ENCODE measurements at places on chromosomes 2 and 18.

- no peak for DNase-seq
Measured at GRCh38 chr2:67338601-67339233, 58.4 kb upstream of the ETAA1 start.

- DNase-seq, result no peak
Measured at GRCh38 chr2:121599963-121600651, 49.2 kb downstream of the CLASP1 start.

- peak; percentile 56 for DNase-seq
Measured at GRCh38 chr2:10447300-10447894, 730 bp downstream of the ODC1 start.

DNA sequence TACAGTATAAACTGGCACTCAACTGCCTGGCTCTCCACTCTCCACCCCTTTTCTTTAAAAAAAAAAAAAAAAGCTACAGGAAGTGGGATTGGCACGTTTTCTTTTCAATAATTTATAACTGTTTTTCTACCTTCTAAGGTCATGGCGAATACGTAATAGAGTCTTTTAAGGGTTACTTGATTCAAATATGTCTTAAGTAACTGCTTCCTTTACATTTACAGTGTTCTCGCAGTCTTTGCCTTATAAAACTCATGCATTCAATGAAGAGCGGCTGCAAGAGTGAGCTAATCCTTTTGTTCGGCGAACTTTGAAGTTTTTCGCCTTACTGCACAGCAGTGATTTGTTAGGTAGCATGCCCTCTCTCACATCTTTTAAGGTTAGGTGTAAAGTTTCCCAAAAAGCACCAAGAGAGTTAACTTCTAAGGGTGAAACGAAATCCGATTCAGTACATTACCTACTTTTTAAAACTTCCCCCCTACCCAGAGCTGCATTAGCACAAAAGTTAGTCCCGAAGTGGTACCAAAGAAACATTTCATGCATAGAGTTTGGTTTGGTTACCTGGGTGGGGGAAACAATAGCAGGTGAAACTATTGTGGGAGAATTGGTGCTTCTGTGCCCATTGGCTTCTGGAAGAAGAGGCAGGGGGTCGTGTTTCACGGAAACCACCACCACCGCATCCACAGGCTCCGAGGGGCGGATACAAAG lies 2.0 kb downstream of the KCTD1 start:
- no peak for DNase-seq

DNA sequence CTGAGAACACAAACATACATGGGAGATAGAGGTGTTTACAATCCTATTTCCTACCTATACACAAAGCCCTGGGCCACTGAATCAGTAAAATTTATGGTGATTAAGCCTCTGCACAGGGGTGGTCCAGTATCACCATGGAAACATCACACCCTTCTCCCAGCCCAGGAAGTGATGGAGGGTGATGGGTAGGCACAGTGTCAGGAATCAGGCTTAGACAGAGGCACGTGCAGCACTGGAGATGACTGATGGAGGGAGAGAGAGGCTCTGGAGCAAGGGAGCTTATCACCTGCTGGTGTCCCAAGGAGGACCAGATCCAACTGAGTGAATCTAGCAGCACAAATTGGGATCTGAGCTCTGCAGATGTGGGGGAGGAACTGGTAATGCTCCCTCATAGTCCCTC lies 117.2 kb downstream of the RPIA start:
- DNase-seq, result no peak

GRCh38 chr2:240374085-240374907 lies 61.2 kb upstream of the GPC1 start:
- no peak for DNase-seq

- peak; percentile 60 for DNase-seq
Measured at GRCh38 chr2:73987109-73987947, 2.6 kb downstream of the TET3 start.

GRCh38 chr2:144715992-144716391 lies 196.1 kb upstream of the ZEB2 start:
- no peak for DNase-seq

- no peak for DNase-seq
Measured at GRCh38 chr2:237720957-237721356, 77.6 kb upstream of the RBM44 start.

DNA sequence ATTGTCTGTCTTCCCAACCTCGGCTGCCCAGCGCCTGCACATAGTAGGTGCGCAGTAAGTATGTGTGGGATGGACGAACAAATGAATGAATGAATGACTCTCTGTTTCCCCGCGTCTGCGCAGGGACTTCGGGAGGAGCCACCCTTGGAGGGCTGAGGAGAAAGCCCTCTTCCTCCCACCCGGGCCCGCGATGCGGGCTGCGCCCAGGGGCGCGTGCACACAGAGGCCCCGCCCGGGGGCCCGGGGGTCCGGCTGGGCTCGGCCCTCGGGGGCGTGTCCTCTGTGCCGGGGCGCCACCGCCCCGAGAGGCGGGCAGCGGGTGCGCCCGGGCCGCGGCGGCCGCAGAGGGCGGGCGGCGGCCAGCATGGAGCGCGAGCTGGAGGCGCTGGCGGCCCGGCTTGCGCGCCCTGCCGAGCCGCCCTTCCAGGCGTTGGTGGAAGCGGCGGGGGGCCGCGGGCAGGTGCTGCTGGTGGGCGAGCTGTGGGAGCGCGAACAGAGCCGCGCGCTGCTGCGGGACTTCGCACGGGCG lies at the start of gene C2orf72:
Gene C2orf72 (plus strand): TSS at position 322 of the 529 bp plus-strand sequence. CDS start 43 bp downstream, at position 365.
- DNase-seq, result no peak

DNA sequence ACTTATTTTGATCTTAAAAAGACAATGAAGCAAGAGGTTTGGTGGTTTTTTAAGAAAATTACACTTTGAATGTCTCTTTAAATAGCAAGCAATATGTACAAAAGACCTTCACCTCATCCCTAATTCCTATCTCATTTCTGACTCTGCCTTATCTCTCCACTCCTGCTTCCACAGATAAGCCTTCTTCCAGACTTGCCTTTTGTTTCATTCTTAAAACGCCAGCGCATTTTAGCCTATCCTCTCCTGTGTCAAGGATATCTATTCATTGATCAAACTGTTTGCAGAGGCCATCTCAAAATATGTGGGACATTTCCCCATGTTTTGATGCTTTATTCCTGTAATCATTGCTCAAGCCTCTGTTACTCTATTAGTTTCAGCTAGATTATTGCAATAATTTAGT lies 562.5 kb downstream of the PARD3B start:
- DNase-seq, result no peak

DNA sequence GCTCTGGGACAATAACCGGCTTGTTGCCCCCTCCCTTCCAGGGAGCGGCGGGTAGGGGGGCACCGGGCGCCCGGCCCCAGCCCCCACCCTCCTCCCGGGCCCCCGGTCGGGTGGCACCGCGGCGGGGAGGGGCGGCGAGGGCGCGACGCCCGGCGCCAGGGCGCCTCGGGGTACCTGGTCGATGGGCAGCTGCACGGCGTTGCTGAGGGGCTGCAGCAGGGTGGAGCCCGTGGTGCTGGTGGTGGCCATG lies 193 bp downstream of the MBOAT2 start:
- DNase-seq, result no peak

GRCh38 chr2:41909584-41909983 lies 138.2 kb upstream of the PKDCC start:
- no peak for DNase-seq

DNA sequence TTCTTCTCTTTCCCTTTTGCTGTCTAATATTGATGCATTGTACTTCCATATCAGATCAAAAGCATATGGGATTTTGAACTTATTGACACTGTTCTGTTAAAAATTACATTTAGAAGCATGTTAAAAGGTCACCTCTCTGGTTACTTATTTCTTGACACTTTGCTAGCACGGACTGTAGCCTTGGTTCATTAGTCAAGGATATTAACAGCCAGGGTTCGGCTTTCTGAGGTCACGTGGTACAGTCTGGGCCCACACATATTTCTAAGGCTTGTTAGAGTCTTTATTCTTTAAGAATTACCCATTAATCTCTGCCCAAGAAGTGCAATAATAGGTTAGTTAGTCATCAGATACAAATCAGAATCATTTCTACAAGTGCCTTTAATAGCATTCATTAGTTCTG lies 1035.8 kb upstream of the FANCL start:
- no peak for DNase-seq

DNA sequence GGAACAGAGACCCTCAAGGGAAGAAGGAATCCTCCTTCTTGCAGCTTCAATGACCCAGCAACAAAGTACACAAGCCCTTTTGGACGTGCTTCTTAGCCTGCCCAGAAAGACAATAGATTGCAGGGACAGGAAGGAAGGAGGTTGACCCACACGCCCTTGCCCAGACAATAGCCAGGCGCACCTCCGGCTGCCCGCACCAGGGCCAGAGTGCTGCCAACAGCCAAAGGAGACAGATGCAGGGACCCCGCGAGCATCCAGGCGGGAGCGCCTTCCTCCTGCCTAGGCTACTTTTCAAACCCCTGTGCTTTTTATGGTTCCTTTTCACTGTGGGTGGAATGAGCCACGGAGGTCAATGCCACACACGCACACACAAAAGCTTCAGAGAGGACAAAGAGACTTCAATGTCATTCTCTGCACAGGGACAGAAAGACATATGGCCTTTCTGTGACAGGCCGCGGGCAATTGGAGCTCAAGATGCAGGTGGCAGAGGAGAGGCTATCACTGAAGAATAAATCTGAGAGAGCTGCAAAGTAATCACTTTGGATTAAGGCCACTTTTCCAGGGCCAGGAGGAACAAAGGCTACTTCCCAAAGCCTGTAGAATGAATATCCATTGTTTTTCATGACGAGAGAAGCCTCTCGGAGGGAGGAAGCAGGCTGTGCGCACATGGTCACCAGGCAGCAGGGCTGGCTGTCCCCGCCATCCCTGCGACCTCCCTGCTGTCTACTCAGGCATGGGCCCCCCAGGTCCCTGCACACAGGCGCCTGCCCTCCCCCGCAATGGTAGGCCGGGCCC lies 300.6 kb downstream of the EIPR1 start:
- DNase-seq, result no peak

DNA sequence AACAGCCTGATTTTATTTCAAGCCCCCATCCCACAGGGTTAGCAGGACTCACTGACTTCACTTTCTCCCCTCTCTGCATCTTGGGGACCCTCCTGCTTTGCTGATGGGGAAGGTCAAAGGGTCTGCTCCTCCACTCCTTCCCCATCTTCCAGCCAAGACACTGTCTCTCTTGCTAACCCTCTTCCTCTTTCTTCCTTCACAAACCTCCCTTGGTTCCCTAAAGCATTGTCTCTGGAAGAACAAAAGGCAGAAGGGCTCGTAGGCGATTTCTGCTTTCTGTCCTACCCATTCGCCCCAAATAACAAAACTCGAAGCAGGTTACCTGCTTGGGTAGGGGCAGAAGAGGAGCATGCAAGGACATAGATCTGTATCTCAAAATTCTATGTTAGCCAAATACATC lies 5.5 kb upstream of the SLC4A3 start:
- DNase-seq, result no peak

GRCh38 chr2:20668871-20669475 lies 2.0 kb downstream of the GDF7 start:
- DNase-seq, result no peak

DNA sequence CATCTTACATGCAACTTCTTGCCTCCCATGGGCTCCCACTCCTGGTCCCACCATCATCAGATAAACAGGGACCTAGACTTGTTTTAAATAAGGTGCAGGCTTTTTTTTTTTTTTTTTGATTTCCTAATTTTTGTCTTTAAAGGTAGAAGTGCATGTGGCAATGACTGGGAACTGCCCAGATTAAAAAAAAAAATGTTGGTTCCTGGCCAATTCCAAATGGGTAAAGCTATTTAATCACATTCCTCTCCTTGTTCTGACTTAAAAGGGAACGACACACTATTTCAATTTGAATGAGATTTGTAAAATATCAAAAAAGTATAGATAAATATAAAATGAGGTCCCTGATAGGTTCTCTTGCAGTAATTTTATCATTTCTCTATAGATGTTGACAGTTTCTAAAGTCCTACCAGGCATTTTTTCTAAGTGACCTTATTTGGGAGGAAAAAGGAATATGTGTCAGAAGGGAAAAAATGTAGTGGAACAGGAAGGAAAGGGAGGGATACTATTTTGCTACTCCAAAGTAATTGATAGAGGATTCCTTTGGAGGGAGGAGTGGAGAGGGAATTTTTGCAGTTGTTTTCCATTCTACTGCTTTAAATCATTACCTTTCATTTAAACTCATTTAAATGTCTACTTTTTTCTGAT lies 43.3 kb downstream of the DDX1 start:
- DNase-seq, result no peak

- no peak for DNase-seq
Measured at GRCh38 chr2:227351639-227352038, 26.6 kb downstream of the MFF start.

GRCh38 chr18:70494524-70494923 lies 205.7 kb downstream of the SOCS6 start:
- no peak for DNase-seq

DNA sequence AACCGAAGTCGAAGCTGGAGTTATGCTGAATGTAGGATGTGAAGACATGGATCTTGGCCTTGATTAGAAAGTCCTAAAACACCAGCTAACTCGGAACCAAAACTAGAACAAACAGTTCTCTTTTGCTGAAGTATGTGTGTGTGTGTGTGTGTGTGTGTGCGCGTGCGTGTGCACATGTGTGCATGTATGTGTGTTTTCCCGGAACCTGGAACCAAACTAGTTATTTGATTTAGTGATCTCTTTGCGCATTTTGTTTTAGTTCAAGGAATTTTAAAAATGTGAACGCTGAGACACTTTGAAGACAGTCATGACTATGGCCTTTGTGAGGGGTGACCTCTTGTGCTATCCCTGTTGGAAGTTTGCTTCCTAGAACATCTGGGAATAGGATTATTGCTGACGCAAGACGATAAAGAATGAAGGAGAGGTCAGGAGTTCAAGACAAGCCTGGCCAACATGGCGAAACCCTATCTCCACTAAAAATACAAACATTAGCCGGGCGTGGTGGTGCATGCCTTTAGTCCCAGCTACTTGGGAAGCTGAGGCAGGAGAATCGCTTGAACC lies 23.8 kb downstream of the FHL2 start:
- no peak for DNase-seq

- DNase-seq, result no peak
Measured at GRCh38 chr2:193303464-193303863, 1108.7 kb upstream of the TMEFF2 start.

DNA sequence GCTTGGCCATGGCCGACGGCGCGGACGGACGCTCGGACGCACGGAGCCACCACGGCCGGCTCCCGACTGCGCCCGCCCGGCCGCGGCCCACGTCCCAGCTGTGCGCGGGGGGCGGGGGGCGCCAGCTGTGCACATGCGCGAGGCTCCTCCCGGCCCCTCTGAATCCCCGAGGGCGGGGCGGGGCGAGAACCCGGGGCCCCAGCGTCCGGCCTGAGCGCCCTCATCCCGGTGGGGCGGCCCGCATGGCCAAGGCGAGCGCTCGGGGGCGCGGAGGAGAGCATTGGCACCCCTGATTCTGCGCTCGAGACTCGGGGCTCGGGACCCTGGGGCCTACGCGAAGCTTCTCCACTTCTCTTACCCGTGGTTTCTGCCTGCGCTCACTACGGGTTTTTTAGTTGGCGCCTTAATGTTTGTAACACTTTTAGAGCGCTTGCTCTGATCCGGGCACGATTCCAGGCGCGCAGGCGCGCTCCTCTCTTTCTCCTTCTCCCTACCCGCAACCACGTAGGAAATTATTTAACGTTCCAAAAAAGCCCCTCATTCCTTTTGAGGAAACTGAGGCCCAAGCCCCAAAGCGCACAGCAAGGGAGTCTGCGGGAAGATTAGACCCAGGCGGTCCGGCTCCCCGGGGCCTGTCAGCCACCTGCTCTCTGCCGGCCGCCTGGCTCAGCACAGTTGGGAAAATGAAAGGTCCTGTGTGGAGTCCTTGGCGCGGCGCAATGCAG lies at the start of gene PXDN:
Gene PXDN (minus strand): TSS at position 70 of the 725 bp plus-strand sequence. CDS start 60 bp downstream, at position 10.
- DNase-seq, result peak; percentile 12

GRCh38 chr2:211216221-211216620 lies 659.8 kb downstream of the CPS1 start:
- DNase-seq, result no peak
